ENCODE measurements at places on chromosomes 1 and 21.
A peak's percentile ranks its signal among the peaks of the same experiment; 100 is the strongest.

GRCh38 chr1:58941471-58942289 is 157.8 kb upstream of the JUN start:
- DNase-seq, result no peak

- DNase-seq, result peak; percentile 63
These were observed 25.7 kb downstream of the SDC3 start for GRCh38 chr1:30882678-30883388.

DNA sequence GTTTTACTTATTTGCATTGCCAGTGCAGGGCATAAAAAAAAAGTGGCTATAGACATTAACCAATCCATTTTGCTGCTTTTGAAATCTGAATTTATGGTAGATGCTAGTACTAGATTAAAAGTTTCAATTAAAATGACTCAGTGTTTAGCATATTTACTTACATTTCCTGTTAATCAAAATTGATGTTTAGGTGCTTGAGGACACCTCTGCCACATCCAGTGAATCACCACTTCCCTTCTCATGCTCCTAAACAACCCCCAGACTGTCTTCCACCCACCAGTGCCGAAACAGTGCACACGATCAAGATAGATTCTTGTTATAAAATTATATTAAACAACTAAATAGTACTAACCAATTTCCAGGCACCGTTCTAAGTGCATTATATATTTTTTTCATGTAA is 32.7 kb downstream of the HSD17B7 start:
- DNase-seq, result no peak

DNA sequence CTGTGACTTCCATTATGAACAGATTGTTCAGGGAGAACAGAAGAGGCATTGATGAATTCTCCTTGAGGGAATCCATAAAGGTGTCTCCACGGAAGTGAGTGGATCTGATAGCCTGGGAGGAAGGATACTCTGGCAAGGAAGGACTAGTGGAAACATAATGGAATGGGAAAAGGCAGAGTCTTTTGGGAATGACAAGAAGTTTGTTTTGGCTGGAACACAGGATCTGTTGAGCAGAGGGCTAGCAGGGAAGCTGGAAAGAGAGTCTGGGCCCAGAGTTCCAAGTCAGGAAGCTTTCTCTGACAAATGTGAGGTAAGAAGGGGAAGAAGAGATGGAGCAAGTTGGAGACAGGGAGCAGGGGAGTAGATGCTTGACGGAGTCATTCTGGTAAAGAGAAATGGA is 8.1 kb downstream of the ADAMTS5 start:
- no peak for DNase-seq

GRCh38 chr21:45898781-45899180 is 82.8 kb upstream of the COL6A1 start:
- no peak for DNase-seq

- DNase-seq, result no peak
These were observed 10.8 kb downstream of the LY9 start for GRCh38 chr1:160806784-160807183.

GRCh38 chr1:178619042-178619927 is 105.8 kb upstream of the RALGPS2 start:
- no peak for DNase-seq

Measured in anterior cingulate cortex (tissue), 58 donors.